Activated CD4-positive, alpha-beta memory T cell treated with anti-CD3 and anti-CD28 coated beads, Interleukin-2, amount 10 ng/mL, durations not matched to agents 7 days and 5 days (primary cell): ENCODE measurements at places on chromosomes 11 and 22. TPM values are rescaled to one million over a fixed set of nuclear protein-coding genes. Genes with fewer than 3 reads are reported as not detected.

Gene OR5A1
- not detected for total RNA-seq

Gene ANKRD42
- 1.7 TPM for total RNA-seq

Gene DNAJB7
- total RNA-seq = not detected

Gene RBFOX2
- total RNA-seq = 1.4 TPM

Gene FOSL1
- total RNA-seq = 4.5 TPM

Gene SCN4B
- 0.28 TPM for total RNA-seq

Gene DENND6B
- 5.0 TPM for total RNA-seq

DNA sequence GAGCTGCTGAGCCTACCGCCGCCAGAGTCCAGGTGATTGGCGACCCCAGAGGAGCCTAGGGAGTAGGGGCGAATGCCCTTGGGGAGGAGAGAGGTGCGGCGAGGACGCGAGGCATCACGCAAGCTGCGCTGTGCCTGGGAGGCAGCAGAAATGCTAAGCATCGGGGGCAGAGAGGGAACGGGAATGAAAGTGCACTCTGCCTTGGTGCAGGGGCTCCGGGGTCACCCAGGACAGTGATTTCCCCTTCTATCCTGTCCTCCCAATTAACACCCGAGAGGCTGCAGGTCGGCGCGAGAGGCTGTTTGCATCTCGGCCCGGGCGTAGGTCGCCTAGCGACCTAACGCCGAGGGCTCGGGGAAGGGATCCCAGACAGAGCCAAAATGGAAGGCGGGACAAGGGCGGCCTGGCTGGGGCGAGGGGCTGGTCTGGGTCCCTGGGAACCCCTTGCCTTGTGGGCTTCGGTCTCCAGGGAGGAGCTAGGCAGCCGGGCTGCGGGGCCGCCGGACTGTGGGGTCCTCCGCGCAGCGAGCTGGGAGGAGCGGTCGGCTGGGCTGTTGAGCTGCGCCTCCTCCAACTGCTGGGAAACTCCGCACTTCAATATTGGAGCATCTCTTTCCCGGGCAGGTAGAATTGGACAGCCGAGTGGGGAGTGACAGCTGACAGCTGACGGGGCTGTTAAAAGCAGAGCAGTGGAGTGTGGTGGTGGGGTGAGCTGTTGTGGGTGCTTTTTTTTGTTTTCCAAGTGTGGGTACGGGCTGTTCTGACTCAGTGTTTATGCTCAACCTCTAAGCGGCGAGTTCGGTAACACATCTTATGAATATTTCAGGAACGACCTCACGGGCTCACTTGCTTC is 657 bp downstream of the ELMOD1 start:
- no peaks in the 10 kb centered on the region for H3K36me3 ChIP-seq
- H3K4me1 ChIP-seq = peaks cover 20% of the 10 kb centered on the region
- no peak overlapping the region for H3K27ac ChIP-seq

GRCh38 chr11:104163100-104164027 is 583 bp downstream of the PDGFD start:
- no peak overlapping the region for H3K27ac ChIP-seq
- DNase-seq = no peak
- peaks cover 4% of the 10 kb centered on the region for H3K4me1 ChIP-seq
- no peaks in the 10 kb centered on the region for H3K36me3 ChIP-seq

- no peak overlapping the region for H3K27ac ChIP-seq
- H3K4me1 ChIP-seq = peaks cover 51% of the 10 kb centered on the region
- no peak overlapping the region for H3K4me3 ChIP-seq
- peaks cover 9% of the 10 kb centered on the region for H3K36me3 ChIP-seq
These were observed 17.6 kb upstream of the CD44 start for GRCh38 chr11:35121326-35121865.

GRCh38 chr11:78197816-78198215 is 9.1 kb downstream of the USP35 start:
- H3K36me3 ChIP-seq = peaks cover 22% of the 10 kb centered on the region
- H3K27me3 ChIP-seq = no peaks in the 10 kb centered on the region
- DNase-seq = no peak
- no peak overlapping the region for H3K27ac ChIP-seq
- peaks cover 34% of the 10 kb centered on the region for H3K4me1 ChIP-seq
- H3K4me3 ChIP-seq = no peak overlapping the region

DNA sequence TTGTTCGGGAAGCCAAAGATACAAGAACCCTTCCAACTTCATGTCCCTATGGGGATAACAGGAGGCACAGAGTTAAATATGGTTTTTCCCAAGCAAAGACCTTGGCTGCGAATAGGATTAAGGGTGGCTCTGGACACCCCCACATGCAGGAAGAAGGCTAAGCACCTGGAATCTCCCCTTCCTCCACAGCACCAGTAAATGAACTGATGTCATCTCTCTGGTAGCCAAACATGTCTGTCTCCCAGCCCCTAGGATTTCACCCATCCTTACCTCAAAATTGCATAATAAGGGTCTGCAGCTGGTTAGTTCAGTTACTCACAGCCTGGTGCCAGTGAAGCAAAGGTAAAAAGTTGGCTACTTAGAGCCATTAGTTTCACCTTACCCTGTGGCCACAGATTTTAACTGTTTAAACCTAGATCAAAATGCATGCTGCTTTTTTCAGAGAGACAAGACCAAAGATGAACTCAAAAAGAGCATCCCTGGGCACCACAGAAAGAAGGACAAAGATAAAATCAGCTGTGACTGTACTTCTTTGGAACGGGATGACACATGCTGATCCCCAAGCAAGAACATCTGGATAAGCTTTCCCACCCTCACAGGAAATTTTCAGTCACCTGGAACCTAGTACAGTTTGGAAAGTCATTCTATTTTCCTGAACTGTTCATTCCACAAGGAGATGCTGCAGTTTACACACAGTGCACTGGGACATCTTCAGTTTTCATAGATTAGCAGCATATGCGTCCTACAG is 77.2 kb upstream of the AKIP1 start:
- peak overlapping the region; percentile 27 for H3K27ac ChIP-seq
- no peak overlapping the region for H3K4me3 ChIP-seq
- DNase-seq = no peak
- peaks cover 25% of the 10 kb centered on the region for H3K4me1 ChIP-seq
- peaks cover 10% of the 10 kb centered on the region for H3K27me3 ChIP-seq
- H3K36me3 ChIP-seq = no peaks in the 10 kb centered on the region

- H3K4me3 ChIP-seq = no peak overlapping the region
- DNase-seq = no peak
- no peak overlapping the region for H3K27ac ChIP-seq
These were observed 219.1 kb upstream of the KIRREL3 start for GRCh38 chr11:127219704-127220103.

DNA sequence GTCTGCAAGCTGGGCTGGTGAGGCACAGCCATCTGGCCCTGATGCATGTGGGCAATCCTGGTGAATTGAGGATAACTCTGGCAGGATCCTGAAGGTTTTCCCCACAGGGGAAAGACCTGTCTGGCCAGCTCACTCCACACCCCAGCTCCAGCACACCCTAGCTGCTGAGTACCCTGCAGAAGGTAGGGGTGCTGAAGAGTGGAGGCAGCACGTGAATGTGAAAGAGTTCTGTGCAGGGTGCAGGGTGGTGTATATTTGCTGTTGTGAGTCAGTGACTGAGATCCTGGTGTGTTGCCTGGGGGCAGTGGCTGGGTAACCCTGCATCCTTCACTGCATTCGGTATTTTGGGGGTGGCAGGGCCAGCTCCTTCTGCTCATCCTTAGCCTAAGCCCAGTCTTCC is 22.4 kb downstream of the DGAT2 start:
- H3K36me3 ChIP-seq = no peaks in the 10 kb centered on the region
- H3K27me3 ChIP-seq = no peaks in the 10 kb centered on the region
- H3K4me3 ChIP-seq = no peak overlapping the region
- H3K27ac ChIP-seq = no peak overlapping the region
- H3K4me1 ChIP-seq = no peaks in the 10 kb centered on the region
- DNase-seq = no peak

GRCh38 chr22:49760630-49761571 is 66.8 kb downstream of the BRD1 start:
- no peak overlapping the region for H3K4me3 ChIP-seq
- peaks cover 22% of the 10 kb centered on the region for H3K4me1 ChIP-seq
- peak overlapping the region; percentile 26 for H3K27ac ChIP-seq
- DNase-seq = peak; percentile 27

- H3K27ac ChIP-seq = no peak overlapping the region
- no peaks in the 10 kb centered on the region for H3K4me1 ChIP-seq
- no peak overlapping the region for H3K4me3 ChIP-seq
- H3K27me3 ChIP-seq = no peaks in the 10 kb centered on the region
These were observed 110.3 kb downstream of the KCNQ1OT1 start for GRCh38 chr11:2589538-2589934.

DNA sequence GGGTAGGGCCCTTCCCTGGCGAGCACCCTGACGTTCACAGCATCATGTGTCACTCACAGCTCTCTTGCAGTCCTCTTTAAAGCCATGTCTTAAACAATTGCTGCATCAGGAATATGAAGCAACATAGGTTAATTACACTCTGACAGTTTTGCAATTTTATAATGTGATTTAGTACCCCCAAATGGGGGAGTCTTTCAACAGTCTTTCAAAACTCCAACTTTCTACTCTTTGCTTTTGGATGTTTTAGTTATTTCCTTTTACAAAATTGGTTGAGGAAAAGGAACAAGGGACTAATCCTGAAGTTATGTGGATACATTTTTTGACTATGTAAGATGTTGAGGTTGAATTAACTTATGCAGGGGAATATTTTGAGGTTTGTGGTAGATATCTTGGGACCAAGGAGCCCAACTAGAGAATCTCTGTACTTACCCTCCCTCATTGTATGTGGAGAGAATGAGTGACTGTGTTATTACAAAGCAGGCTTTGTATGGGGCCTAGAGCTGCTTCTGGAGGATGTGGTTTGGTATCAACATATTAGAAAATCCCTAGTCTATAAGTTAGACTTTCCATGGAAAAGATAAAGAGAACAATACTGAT is at the start of gene MMP8:
TSS of gene MMP8 (minus strand) at position 51 of the 597 bp plus-strand sequence. CDS start 99 bp downstream, outside the sequence.
- DNase-seq = no peak
- no peaks in the 10 kb centered on the region for H3K4me1 ChIP-seq
- peaks cover 3% of the 10 kb centered on the region for H3K27me3 ChIP-seq
- no peak within 1 kb of the TSS for H3K27ac ChIP-seq
- H3K4me3 ChIP-seq = no peak within 1 kb of the TSS
- no peaks in the 10 kb centered on the region for H3K36me3 ChIP-seq

DNA sequence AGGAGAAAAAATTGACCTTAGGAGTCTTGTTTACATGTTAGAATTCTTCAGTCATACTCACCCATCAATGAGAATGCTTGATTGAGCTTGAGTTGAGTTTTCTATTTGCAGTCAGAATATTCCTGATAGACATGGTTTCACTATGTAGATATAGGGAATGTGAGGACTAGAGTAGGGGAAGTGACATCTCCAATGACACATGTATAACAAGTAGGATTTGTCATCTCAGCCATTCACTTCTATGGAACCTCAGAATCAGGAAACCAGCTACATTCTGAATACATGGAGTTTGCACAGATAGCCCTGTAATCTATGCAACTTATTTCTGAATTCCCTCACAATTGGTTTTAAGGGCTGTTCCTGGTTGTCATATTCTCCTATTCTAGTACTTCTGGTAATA is 20.1 kb upstream of the OR9Q1 start:
- no peak overlapping the region for H3K4me3 ChIP-seq
- no peaks in the 10 kb centered on the region for H3K4me1 ChIP-seq
- H3K27ac ChIP-seq = no peak overlapping the region
- no peaks in the 10 kb centered on the region for H3K36me3 ChIP-seq
- DNase-seq = no peak
- H3K27me3 ChIP-seq = peaks cover 4% of the 10 kb centered on the region

DNA sequence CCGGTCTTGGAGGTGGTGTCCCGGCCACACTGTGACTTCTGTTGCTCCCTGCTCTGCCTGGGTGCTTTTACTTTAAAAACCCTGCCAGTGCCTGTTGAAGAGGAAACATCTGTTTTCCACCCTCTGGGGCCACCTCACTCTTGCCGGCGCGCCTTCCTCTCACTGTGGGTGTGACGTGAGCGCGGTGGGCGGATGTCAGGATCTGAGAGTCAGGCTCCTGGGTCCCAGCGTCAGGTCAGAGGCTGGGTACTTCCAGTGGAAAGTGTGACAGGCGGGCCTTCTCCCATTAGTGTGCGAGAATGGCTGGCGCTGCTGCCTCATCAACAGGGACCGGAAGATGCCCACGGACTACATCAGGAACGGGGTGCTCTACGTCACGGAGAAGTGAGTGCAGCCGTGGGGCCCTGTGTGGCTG is 54.2 kb downstream of the GRAMD4 start:
- H3K27me3 ChIP-seq = no peaks in the 10 kb centered on the region
- peak overlapping the region; percentile 82 for H3K4me3 ChIP-seq
- peak; percentile 93 for DNase-seq
- H3K36me3 ChIP-seq = peaks cover 9% of the 10 kb centered on the region
- H3K27ac ChIP-seq = peak overlapping the region; percentile 89

GRCh38 chr11:71255800-71256479 is 3.6 kb upstream of the SHANK2 start:
- H3K4me3 ChIP-seq = no peak overlapping the region
- no peaks in the 10 kb centered on the region for H3K4me1 ChIP-seq
- H3K36me3 ChIP-seq = no peaks in the 10 kb centered on the region
- H3K27ac ChIP-seq = no peak overlapping the region

DNA sequence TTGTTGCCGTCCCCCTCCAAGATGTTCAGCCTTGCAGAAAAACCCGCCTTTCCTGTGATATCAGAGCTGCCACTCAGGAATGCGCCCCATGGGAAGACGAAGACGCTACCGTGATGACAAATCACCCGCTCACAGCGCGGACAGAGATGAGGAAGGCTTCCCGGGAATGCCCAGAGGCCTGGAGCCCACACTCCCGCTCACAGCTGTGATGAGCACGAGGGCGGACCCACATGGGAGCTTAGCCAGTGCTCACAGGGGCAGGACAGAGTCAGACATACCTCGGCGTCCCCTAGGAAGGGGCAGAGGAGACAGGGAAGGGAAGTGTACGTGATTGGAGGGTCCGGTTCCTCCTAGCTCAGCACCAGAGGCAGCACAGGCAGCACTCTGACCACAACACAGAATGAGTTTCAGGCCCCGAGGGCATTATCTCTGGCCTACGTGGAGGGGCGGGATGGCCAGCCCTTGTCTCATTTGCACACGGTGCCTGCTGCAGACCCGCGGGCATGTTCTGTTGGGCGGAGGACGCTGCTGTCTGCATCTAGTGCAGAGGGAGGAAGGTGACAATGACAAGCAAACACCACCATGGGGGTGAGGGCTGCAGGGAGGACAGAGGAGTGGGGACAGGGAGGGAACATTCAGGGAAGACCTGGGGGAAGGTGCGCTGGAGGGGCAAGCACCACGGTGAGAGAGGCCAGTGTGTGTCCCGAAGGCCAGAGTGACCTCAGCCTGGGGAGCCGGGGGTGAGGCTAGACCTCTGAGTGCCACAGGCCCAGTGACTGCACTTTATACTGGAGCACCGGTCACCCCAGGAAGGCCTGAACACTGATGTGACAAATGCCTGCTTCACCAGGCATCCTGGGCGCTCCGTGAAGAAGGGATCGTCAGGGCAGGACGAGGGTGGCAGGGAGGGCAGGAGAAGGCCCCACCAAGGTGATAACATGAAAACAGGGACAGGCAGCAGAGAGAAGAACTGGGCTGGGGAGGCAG is 79.6 kb downstream of the CELSR1 start:
- H3K27me3 ChIP-seq = no peaks in the 10 kb centered on the region
- no peak overlapping the region for H3K27ac ChIP-seq
- no peak overlapping the region for H3K4me3 ChIP-seq
- H3K4me1 ChIP-seq = no peaks in the 10 kb centered on the region

GRCh38 chr11:75719340-75720239 is 2.0 kb downstream of the MOGAT2 start:
- DNase-seq = no peak
- H3K4me1 ChIP-seq = peaks cover 2% of the 10 kb centered on the region
- peaks cover 6% of the 10 kb centered on the region for H3K27me3 ChIP-seq
- no peak overlapping the region for H3K27ac ChIP-seq
- no peaks in the 10 kb centered on the region for H3K36me3 ChIP-seq
- H3K4me3 ChIP-seq = no peak overlapping the region

GRCh38 chr11:120182790-120183491 is 27.9 kb upstream of the OAF start:
- H3K4me3 ChIP-seq = no peak overlapping the region
- H3K27me3 ChIP-seq = peaks cover 14% of the 10 kb centered on the region
- no peak overlapping the region for H3K27ac ChIP-seq
- no peaks in the 10 kb centered on the region for H3K36me3 ChIP-seq
